ENCODE measurements at places on chromosomes 16 and 17.

GRCh38 chr17:77072670-77073069, 68.1 kb upstream of the SEC14L1 start:
- no peak for DNase-seq

DNA sequence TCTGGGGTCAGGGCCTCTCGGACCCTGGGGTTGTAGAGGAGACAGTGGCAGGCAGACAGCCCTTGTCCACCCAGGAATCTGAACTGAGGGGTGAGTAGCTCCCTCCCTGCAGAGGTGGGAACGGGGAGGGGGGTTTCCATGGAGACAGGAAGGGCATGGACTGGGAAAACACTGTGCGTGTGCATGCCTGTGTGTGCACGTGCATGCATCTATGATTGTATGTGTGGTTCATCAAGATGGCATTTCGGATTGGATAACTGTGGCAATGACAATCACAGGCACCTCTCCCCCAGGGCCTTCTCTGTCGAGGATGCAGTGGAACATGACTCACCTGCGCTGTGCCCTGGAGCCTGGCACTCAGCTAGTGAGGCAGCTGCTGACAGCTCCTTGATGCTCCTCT, 6.1 kb upstream of the CD300C start:
- DNase-seq, result no peak

GRCh38 chr17:33371377-33371776, 78.3 kb upstream of the ASIC2 start:
- no peak for DNase-seq

DNA sequence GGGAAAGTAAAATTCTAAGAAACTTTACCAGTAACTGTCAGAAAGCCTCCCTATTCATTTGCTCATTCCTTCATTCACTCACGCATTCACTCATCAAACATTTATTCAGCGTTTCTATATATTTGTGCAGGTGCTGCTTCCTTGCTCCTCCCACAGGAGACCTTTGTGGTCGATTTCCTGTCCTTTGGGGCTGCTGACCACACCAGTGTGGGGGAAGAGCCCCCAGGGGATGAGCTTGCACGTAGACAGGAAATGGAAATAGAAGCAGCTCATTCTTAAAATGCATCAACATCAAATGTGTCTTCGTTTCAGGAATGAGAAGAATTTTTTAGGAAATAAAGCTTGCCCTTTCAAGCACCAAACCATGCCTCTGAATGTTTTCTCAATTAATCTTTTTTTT, 9.6 kb downstream of the PIK3R6 start:
- peak; percentile 92 for DNase-seq

DNA sequence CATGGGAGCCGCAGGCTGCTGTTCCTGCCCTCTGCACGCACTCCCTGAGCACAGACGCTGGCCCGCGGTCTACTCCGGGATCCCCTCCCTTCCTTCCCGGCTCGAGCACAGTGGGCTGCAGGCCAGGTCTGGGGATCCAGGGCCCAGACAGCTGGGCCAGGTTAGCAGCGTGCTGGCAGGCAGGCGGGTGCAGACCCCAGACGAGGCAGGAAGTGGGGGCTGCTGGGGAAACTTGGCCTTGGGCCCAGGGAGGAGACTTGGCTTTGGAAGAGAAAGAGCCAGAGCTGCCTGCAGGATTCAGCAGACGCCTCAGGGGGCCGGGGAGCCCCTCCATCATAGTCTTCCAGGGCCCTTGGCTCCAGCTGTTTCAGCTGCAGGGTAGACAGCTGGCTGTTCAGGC, 30.2 kb upstream of the ABCC3 start:
- DNase-seq, result peak; percentile 94

- DNase-seq, result peak; percentile 63
These were observed 152.6 kb downstream of the CDH11 start for GRCh38 chr16:64969221-64969620.

GRCh38 chr16:59148769-59149155, 414.6 kb upstream of the GOT2 start:
- no peak for DNase-seq

DNA sequence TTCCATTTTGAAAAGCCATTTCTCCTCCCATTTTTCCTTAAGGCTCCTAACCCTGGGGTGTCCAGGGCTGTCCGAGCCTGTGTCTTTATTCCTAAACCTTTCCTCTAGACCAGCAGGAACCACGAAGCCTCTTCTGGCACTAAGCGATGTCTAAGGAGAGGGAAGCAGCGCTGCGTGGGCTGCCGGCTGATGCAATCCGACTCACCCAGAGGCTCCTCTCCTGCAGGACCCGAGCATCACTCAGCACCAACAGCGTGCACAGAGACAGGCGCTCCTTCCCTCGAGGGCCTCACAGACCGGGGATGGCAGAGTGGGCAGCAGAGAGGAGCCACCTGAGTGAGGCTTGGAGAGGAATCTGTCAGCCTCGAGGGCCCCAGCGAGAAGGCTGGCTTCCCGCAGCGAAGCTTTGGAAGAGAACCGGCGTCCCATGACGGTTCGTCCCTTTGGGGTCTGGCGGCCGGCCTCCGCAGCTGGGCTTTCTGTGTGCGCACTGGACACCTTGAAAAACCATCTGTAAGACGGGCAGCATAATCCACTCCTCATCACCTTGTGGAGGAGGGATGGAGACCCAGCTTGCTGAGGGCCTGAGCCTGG, 174.3 kb downstream of the FOXL1 start:
- no peak for DNase-seq

DNA sequence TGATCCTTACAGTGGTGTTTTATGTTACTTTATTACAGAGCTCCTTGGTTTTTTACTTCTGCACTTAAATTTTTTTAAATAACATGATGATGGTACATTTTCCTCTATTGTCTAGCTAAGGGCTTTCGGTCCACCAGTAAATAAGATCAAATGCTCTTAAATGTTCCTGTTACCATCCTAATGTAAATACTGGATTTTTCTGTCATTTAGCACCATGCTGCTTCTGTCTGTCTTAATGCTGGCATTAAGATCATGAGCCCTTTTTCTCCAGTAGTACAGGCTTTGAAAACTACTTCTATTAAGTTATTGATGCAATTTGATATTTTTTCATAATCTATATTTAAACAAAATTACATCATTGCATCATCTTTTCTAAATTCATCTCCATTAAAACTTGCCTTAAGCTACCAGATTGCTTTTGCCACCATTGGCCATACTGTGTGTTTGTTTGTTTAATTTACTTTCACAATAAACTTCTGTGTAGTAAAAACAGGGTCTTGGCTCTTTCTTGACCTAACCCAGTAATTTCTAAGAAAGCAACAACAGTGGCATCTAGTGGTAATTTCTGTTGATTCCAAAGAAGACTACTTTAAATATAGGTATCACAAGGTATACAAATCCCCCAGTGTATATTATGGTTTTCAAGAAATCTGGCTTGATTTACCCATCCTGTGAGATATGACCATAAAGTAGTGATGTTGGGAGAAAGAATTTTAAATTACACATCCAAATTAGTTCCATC, 9.0 kb upstream of the PHAF1 start:
- peak; percentile 51 for DNase-seq

DNA sequence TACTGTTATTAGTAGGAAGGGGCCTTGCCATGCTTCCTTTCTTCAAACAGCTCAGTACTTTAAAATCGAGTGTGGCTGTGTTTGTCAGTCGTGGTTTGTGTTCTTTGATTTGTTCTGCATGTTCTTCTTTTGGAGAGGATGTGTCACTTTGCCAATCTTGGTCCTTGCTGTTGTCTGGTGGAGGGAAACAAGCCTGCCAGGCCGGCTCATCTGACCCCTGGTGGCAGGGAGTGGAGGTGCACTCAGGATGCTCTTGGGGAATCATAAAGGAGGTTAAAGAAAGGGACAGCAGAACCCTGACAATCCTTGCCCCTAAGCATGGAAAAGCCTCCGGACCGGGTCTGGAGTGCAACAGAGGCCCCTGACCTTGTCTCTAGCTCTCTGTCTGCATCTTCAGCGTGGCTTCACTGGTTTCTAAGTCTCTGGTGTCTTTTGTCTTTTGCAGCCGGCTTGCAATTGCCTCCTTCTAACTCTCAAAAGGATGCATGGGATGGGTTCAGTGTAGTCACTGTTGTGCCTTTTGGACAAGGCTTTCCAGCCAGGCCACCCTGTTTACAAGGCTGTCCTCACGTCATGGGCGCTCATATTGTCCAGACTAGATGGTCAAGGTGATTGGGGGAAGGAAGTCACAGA, 135.8 kb downstream of the WWOX start:
- peak; percentile 76 for DNase-seq

DNA sequence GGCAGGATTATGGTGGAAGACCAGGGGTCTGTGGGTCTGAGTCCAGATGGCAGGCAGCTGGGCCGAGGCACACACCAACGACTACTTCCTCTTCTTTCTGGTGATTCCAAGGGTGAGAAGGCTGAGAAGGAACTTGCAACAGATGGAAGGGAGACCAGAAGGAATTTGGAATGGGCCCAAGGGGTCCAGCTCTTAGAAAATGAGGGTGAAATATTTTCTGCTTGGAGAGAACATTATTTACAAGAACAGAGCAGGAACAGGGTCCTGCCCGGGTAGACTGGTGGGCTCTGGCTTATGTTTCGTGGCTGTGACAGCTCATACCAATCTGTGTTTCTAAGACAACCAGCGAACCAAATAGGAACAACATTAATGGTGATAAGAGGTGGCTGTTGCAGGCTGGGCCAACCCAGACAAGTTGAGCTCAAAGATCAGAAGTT, 36.6 kb downstream of the CCDC42 start:
- no peak for DNase-seq

DNA sequence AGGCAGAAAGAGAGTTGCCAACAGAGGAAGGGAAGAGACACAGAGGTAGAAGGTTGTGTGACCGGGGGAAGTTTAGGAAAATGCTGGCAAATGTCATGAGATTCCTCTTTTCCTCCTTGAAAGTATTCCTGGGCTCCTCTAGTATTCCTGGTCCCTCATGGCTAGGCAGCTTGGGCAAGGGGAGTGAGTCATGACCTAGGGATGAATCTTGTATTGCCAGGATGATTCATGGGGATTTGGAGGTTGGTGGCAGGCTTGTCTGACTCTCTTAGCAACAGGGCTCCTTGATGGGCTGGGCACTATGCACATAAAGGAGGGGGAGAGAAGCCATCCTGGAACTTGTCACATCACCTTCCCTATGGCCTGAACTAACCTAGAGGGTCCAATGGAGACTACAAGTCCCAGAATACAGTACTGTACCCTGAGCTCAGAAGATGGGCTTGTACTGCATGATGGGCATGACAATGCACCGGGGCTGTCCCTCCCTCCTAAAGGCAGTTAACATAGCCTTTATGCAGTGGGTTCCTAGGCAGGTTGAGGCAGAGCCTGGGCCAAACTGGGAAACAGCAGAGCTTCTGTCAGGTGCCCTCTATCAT, 2.1 kb upstream of the SEZ6 start:
- peak; percentile 41 for DNase-seq

GRCh38 chr17:81959362-81960129, 1.4 kb downstream of the NOTUM start:
- peak; percentile 56 for DNase-seq

DNA sequence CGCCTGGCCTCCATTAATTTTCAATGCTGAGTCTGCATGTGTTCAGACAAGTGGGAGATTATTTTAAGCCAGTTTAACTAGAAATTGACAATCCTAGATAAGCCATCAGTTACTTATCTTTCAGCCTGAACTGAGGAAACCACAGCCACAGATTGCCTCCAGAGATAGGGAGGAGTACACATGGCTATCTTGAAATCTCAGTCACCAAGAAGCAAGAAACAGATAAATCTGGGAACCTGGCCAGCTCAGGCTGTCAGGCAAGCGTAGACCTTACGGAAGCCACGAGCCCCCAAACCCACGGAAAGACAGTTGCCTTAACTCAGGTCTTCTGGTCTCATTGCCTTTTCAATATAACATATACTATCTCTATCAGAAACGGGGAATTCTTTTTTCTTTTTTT, 2.0 kb upstream of the GLG1 start:
- DNase-seq, result no peak

DNA sequence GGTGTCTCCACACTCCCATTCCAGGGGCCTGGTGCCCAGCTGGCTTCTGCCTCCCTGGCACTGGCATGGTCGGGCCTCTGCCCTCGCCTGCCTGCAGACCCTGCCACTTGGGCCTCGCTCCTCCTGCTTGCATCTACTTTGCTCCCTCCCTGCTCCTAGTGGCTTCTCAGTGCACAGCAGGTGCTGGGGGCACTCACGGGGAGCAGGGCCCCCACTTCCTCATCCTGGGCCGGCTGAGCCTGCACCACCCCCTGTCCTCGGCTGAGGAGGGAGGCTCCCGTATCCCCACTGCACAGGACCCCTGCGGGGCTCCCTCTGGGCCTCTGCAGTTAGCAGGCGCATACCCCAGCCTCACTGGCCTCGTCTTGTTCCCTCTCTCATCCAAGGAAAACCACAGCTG, 35.2 kb downstream of the CIBAR2 start:
- no peak for DNase-seq

GRCh38 chr17:76881408-76881807, 13.2 kb downstream of the MGAT5B start:
- DNase-seq, result no peak

DNA sequence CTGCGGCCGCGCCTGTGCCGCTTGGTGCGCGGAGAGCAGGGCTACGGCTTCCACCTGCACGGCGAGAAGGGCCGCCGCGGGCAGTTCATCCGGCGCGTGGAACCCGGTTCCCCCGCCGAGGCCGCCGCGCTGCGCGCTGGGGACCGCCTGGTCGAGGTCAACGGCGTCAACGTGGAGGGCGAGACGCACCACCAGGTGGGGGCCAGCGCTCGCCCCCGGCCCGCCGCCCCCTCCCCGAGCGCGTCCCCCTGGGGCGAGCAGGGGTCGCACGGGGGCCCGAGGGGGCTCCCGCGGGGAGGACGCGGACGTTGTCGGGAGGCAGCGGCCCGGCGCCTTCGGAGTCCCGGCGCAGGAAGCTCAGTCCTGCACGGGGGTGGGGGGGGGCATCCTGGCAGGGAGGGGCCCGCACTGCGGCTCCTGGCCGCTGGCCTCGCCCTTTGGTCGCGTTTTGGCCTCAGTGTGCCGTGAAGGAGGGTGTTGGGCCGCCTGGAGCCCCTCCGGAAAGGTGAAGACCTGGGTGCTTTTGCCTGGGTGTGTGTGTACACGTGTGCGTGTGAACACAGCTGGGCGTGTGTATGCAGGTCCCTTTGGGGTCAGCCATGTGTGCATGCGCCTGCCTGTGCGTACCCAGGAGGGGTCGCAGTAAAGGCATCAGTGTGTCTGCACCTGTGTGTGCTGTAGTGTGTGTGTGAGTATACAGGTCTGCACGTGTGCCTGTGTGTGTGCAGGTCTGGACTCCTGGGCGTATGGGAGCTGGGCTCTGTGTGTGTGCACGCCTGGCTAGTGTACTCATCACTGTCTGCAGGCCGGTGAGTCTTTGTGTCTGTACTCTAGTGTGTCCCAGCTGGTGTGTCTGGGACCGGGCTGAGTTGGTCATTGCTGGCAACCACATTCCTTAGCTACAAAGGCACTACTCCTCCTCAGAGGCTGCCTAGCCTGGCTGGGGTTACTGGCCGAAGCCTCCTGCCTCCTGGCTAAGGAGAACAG, 615 bp downstream of the NHERF2 start:
- peak; percentile 32 for DNase-seq

DNA sequence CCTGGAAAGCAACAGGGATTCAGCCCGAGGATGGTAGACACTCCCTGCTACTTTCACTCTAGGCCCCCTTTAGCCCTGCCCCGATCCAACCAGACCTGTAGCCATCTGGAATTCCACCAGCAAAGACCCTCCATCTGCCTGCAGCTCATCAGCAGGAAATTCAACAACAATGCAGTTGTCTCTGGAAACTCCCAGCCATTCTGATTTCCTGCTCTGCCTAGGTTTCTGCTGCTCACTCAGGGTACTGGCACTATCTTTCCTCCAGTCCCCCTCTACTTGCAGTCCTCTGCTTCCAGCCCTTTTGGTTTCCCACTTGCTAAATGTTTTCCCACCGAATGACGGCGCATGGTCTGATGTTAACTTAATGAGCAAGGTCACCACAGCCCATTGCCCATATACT, 2.7 kb upstream of the SP6 start:
- no peak for DNase-seq

Measured in cardiac fibroblast (primary cell).